ENCODE measurements at places on chromosomes 2 and 18.

- no peak for DNase-seq
Measured at GRCh38 chr18:58863539-58864145, 1.0 kb upstream of the ZNF532 start.

DNA sequence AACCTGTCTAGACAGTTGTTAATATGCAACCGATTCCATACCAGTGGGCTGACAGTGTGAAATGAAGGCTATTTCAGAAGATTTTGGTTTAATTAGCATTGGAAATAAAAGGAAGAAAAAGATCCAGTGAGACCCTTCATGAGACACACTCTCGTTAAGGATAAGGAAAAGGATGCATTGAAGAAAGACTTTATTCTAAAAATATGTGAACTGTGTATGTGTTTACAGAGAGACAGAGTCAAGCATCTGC lies 2.1 kb downstream of the KLF7 start:
- DNase-seq: no peak

DNA sequence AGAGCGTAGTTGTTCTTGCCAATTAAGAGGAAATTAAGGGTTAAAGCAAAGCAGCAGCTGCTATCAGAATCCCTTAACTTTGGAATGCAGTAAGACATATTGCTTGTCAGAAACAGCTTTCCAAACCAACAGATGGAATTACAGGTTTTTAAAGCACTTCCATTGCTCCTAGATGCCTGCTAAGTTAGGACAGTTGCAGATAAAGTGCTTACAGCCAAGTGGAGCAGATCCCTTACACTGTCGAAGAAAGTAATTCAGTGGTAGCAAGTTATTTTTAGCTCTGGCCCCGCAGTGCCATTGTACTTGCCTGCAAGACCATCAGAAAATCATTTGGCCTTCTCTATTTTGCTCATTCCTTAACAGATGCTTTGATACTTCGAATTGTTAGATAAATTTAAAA lies 5.4 kb downstream of the PDK1 start:
- no peak for DNase-seq

GRCh38 chr2:142594935-142595334 lies 282.5 kb upstream of the KYNU start:
- DNase-seq: no peak

- DNase-seq: no peak
Measured at GRCh38 chr2:114684403-114684802, 242.0 kb downstream of the DPP10 start.

GRCh38 chr2:65465124-65465523 lies 32.7 kb upstream of the SPRED2 start:
- DNase-seq: no peak

GRCh38 chr2:156901373-156902031 lies 356.0 kb upstream of the GALNT5 start:
- no peak for DNase-seq

GRCh38 chr18:23627321-23627720 lies 35.4 kb downstream of the ANKRD29 start:
- no peak for DNase-seq

- DNase-seq: peak; percentile 48
Measured at GRCh38 chr2:48471048-48471474, 58.9 kb upstream of the STON1 start.

DNA sequence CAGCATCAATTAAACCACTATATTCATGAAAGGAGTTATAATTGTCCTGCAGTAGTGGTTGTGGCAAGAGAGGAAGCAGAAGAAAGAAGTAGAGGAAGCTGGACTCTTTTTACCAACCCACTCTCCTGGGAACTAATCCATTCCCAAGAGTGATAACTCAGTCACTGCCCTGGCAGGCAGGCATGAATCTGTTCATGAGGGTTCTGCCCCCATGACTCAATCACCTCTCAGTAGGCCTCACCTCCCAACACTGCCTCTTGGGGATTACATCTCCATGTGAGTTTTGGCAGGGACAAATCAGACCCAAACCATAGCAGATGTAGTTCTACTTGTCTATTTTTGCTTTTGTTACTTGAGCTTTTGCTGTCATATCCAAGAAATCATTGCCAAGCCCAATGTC lies 232.7 kb upstream of the MAP2 start:
- DNase-seq: no peak

- DNase-seq: no peak
Measured at GRCh38 chr2:153047220-153047619, 328.8 kb downstream of the ARL6IP6 start.

DNA sequence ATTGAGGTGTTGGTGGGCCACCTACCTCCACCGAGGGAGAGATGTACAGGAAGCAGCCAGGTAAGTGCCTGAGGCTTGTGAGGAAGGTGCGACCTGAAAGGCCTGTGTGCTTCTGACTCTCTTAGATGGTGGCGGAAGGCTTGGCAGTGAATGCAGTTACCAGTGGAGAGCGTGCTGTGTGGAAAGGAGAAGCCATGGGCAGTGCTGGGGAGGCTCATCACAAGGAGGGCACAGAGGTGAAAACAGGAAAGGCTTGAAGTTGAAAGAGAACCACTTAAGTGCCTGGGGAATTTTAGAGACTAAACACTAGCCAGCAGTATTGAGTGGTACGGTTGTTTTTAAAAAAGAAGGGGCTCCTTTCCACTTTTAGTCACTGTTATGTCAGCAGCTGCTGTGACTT lies 130.9 kb downstream of the ZNF407 start:
- DNase-seq: no peak

DNA sequence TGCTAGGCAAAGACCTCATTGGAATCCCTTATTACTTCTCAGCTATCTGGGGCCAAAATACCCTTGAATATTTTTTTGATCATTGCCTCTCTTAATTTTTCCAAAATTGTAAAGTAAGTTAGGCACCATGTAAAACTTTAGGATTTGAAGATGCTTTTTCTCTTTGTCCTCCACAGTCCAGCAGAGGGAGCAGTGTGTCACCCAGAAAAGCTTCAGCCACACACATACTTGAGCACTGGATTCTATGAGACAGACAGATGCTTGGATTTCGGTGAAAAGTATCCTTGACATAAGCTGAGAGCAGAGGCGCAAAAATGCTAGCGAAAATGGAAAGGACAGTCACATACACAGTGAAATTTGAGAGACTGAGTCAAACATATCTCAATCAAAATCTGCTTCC lies 74.7 kb upstream of the KCNJ3 start:
- DNase-seq: peak; percentile 53

GRCh38 chr18:11785444-11786055 lies 65.7 kb upstream of the CHMP1B start:
- no peak for DNase-seq

GRCh38 chr18:47120428-47120827 lies 29.9 kb downstream of the HDHD2 start:
- DNase-seq: no peak

GRCh38 chr2:48209214-48209885 lies 303.1 kb upstream of the FBXO11 start:
- DNase-seq: no peak
